ENCODE measurements at places on chromosomes 7 and 10.

GRCh38 chr10:84607523-84607922 lies 279.1 kb downstream of the CCSER2 start:
- DNase-seq, result no peak

DNA sequence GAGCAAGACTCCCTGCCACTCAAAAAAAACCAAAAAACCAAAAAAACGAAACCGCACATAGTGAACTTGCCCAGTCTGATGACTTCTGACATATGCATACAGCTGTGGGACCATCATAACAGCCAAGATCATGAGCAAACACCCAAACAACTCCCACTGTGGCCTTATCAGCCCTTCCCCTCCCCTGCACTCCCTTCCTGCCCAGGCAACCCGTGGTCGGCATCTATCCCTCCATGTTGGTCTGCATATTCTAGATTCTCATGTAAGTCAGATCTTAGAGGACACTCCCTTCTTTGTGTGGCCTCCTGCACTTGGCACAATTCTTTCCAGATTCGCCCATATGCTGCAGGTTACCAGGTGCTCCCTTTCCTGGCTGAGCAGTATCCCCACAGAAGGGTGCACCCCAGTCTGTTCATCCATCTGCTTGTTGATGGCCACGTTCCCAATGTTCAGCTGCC lies 72.8 kb downstream of the GNA12 start:
- DNase-seq, result no peak

DNA sequence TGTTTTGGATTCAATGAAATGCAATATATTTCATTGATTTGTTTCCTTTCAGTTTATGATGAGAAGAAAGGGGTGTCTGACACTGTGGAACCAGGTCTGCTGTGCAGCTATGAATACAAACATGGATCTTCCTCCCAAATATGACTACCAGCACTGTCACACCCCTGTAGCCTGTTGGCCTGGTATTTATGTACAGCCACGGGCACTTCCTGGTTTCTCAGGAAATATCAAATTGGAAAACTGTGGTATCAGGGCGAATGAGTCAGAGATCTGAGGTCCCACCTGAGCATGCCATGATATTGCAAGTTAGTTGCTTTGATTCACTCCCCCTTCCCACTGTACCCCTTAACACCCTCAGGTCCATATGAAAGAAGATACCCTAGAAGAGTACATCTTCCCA lies 87.8 kb downstream of the DNMBP start:
- DNase-seq, result no peak

- no peak for DNase-seq
These were observed 570.2 kb upstream of the POM121L12 start for GRCh38 chr7:52465216-52465615.

DNA sequence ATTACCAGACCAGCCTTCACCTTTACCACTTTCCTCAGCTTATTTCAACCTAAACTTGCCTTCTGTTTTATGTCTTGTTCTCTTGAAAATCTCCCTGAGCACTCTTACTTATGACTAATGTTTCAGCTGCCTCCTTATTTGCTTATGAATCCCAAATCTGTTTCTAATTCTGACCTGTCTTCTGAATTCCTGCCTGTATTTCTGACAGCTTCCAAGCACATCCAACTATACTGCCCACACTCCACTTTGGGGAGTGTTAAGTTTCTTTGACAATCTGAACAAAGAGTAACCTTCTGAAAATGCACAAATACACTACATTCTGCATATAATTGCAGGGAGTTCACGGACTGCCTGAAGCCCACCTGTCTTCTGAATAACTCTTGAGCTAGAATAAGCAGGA lies 48.7 kb downstream of the ARMC3 start:
- DNase-seq, result no peak

DNA sequence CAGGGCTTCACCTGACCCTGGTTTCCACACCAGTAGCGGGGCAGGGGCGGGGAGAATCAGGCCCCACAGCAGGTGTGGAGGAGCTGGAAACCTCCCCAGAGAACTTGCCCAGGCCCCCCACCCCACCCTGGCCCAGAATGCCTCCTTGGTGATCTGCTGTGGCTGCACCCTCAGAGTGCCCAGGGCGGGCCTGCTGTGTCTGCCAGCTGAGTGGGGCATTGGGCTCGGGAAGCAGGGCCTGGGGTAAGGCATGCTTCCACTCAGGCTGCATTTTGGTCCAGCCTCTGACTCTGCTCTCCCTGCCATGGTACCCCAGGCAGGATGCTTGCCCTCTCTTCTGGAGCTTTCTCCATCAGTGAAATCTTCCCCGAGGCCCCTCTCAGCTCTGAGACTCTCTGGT lies 1.1 kb upstream of the CRHR2 start:
- DNase-seq, result no peak

DNA sequence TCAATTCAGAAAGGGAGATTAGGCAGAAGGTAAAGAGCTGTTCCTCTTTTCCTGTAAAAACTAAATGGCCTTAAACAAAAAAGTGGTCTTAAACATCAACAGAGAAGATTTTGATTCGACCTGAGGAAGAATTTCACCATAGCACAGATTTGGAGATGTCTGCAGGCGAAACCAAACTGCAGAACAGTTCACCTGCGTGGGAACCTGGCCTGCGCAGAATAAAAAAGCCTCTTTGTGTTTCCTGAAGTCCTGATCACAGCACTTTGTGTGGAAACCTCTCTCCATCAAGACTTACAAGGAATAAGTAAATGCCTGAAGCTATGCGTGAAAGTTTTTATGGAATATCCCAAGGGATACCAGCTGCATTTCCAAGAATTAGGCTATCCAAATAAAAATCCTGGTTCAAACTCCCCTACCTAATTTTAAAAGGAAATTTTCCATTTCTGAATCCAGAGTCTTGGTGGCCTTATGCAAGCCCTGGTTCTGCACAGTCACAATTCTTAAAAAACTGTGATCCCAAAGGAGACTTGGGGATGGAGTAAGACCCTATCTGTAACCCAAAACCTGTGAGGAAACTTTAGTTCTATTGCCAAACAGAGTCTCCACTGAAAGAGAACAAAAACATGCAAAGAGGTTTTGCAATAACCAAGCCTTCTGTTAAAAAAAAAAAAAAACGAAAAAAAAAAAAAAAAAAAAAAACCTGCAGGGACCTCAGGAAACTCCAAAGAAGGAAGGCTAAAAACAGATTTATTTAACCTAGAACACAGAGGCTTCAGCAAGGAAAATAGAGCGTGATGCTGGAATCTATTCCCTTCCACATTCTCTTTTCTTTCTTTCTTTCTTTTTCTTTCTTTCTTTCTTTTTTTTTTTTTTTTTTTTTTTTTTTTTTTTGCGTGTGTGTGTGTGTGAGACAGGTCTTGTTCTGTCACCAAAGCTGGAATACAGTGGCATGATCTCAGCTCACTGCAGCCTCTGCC lies 10.4 kb downstream of the CALML3 start:
- DNase-seq, result no peak

GRCh38 chr10:122530177-122530576 lies 30.4 kb upstream of the DMBT1 start:
- no peak for DNase-seq

- DNase-seq, result no peak
These were observed 37.6 kb downstream of the EEPD1 start for GRCh38 chr7:36190447-36191291.

- no peak for DNase-seq
These were observed 183.3 kb downstream of the JCAD start for GRCh38 chr10:29876008-29876555.

DNA sequence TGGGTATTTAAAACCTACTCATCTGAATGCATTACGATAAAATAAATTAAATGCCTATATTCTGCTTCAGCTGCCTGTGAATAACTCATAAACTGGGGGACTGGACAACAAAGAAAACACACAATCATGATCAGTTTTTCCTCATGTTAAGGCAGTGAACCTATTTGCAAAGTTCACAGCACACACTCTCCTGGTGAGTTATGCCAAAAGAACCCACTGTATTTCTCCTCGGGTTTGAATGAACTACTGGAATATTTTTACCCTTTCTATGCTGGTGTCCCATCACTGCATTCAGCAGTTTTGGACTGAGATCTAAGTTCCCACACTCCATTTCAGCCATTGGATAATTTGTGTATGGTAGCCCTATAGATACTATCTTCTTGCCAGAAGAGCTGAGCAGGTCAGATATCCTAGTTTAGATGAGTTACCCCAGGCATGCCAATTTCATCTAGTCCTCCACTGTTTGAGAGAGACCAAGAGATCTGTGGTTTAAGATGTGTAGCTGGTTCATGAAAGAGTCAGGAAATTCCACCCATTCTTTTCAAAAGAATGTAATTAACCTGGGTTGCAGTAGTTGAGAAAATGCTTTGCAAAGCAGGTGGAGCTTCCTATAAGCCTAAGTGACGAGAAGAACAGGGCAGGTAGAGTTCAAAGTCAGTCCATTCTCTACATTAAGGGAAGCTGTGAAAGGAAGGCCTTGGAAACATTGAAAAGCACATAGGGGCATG lies 101.7 kb downstream of the PLXDC2 start:
- no peak for DNase-seq
